AG04450 (cell line): ENCODE measurements at places on chromosomes 11 and 22. TPM values are rescaled to one million over a fixed set of nuclear protein-coding genes. Genes with fewer than 3 reads are reported as not detected.

GRCh38 chr11:499201-500076 lies 7.6 kb downstream of the RNH1 start:
- DNase-seq, result no peak

DNA sequence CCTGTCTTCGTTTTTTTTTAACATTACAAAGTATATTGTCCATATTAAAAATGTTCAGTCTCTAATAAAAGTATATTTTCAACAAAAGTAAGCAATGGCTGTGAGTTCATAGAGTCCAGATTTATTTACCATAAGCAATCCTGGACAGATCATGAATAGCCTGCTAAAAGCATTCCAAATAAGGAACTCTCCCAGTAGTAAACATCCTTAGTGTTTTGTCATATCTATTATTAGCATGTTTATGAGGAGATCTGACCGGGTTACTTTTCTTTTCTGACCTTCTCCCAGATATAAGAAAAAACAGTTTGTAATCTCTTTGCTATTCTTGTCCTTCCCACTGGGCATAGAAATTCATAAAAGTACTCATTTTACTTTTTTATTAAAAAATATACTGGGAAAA lies 403.9 kb upstream of the ANO3 start:
- peak; percentile 3 for DNase-seq

GRCh38 chr11:36703055-36703404 lies 105.0 kb upstream of the RAG2 start:
- no peak for DNase-seq

DNA sequence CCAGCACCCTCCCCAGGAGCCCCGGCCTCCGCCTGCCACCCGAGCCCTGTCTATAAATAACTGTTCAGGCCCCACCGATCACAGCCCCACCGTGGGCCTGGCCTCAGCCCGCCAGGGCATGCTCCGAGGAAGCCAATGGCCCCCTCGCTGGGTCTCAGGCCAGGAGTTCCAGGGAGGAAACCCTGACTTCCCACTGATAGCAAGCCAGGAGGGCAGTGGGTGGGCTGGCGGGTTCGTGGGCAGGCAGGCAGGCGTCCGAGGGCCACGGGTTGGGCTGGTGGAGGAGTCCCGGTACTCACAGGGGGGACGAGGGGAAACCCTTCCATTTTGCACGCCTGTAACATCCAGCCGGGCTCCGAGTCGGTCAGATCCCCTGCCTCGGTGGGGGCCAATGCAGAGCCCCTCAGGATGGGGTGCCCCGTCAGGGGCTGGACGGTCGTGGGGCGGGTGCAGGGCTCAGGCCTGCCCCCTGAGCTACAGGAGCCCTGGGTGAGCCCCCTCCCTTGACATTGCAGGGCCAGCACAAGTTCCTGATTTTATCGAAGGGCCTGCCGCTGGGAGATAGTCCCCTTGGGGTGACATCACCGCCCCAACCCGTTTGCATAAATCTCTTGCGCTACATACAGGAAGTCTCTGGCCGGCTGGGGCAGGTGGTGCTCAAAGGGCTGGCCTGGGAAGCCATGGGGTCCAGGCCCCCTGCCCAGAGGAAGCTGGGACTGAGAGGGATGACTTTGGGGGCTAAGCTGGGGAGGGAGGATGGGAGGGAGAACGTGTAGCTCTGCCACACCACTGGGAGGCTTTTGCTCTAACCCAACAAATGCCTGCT lies at the start of gene SPI1:
TSS of gene SPI1 (minus strand) at position 538 of the 826 bp plus-strand sequence. CDS start at position 344, 194 bp downstream.
- no peak for DNase-seq

The LUZP2 gene
- 1.6 and 1.8 TPM in 2 replicates for polyA plus RNA-seq

The HPS5 gene
- polyA plus RNA-seq, result 12.5 and 14.9 TPM in 2 replicates

The KRTAP5-11 gene
- polyA plus RNA-seq, result not detected in 2 replicates

DNA sequence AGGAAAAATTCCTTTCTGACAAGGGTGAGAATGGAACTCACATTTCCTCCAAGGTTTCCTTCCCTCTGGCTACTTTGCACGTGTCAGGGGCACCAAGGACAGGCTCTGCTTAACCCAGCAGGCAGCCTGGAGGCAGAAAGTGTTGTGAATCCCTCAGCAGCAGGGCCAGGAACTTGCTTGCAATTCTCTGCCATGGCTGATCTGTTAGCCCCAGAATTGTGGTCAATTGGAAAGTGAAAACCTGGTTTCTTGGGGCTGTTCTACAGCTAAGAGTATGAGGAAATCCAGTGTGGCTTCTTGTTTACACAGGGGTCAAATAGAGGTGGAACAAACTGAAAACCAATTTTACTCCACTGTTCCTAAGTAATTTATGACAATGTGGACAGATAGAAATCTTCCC lies 38.3 kb upstream of the CEP295 start:
- no peak for DNase-seq

GRCh38 chr11:117175104-117175503 lies 3.4 kb upstream of the SIDT2 start:
- no peak for DNase-seq

The OR5D16 gene
- polyA plus RNA-seq, result not detected in 2 replicates

The NCAM1 gene
- polyA plus RNA-seq, result not detected in 2 replicates

DNA sequence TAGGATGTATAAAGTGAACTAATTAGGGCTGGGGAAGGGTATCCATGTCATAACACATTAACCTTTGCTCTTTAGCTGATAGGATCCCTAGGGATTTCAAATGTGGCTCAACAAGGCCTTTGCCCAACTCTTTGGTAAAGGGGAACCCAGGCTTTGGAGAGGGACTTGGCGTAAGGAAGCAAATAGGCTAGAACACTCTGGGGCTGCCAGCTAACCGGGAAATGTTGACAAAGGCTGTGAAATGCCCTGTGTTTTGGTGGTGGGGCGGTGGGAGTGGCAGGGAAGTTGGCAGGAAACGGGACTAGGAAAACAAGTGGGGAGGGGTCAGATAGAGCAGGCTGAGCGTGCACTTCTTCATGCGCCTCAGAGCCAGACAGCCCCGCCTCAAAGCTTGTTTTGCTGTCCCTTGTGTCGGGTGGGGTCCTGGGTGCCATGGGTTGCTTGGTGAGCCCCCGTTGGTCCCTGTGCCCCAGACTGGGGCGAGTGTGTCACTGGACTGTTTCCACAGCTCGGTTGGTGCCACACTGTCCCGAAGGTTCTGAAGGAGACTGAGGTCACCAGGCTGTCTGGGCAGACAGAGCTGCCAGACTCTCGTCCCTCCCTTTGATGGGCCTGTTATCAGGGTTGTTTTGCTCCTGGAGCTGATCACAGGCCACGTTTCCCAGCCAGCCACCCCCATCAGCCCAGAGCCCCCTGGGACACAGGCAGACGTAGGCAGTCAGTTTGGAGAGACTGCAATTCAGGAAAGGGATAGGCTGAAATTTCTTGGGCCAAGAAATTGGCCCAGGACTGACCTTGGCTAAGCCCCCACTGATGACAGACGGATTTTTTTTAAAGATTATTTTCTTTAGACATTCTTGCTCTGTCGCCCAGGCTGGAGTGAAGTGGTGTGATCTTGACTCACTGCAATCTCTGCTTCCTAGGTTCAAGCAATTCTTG lies 19.6 kb downstream of the KCTD21 start:
- DNase-seq, result peak; percentile 43

- no peak for DNase-seq
Measured at GRCh38 chr11:134004496-134005172, 47.9 kb upstream of the IGSF9B start.

DNA sequence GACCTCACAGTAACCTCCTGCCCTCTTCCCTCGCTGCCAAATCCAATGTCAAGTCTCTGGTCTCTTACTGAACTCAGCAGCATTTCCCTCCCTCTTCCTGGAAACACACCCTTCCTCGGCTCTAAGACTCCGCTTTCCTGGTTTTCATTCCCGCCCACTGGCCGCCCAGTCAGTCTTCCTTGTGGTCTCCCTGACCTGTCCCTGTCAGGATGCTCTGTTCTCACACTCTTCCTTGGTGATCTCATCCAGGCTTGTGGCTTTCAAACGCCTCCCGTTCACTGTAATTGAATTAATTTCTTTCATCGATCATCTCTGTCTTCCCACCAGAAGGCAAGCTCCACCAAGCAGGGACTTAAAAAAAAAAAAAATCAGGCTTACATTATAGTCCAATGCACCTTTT lies 33.5 kb downstream of the MYO18B start:
- DNase-seq, result no peak

- no peak for DNase-seq
Measured at GRCh38 chr22:45425101-45425500, 11.6 kb downstream of the RIBC2 start.

The CPT1B gene
- 0.99 and 1.2 TPM in 2 replicates for polyA plus RNA-seq

The MRPL17 gene
- polyA plus RNA-seq, result 63.3 and 69.1 TPM in 2 replicates

- DNase-seq, result no peak
Measured at GRCh38 chr11:102111787-102112508, 1.7 kb downstream of the YAP1 start.

The TMEM135 gene
- polyA plus RNA-seq, result 9.5 and 12.6 TPM in 2 replicates

DNA sequence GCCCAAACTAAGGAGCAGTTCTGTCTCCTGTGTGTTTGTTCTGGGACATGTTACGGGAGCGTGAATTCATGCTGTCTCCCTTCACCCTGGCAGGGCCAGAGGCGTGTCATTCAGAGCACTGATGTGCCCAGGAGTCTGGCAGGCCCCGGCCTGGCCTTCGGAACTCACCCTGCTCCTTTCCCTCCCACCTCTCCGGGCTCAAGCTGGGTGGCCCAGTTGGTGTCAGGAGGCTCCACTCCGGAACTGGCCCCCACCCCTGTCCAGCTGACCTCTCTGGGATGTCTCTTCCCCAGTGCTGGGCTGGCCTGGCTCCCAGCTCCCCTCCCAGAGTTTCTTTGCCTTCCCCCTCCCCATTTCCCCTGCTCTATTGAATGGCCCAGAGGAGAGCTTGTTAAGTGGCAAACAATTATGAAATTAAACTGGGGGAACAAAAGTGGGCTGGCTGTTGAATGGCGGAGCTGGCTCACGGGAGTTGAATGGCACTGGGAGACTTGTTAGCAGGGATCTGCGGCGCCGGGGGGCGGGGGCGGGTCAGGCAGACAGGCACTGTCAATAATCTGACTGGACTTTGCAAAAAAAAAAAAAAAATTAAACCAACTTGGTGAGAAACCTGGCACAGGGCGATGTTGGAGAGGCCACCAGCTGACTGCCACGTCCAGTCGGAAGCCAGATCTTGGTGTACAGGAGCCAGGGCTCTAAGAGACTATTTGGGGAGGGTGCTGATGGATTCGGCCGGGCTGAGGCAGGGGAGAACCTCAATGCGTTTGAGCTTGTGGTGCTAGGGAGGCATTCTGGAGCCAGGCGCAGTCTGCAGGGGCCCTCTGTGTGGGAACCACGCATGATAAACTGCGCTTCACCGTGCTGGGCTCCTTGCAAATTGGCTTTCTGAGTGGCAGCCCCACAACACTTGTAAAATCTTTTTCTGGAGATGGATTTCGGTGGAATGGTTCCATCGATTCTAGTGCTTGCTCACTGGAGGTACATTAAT lies 1.3 kb downstream of the MPPED1 start:
- no peak for DNase-seq

- no peak for DNase-seq
Measured at GRCh38 chr11:67999704-68000103, 4.2 kb downstream of the UNC93B1 start.

The APOL1 gene
- 3.8 and 4.8 TPM in 2 replicates for polyA plus RNA-seq

- DNase-seq, result no peak
Measured at GRCh38 chr11:120929664-120930154, 94.2 kb upstream of the TBCEL start.

The APOBEC3B gene
- polyA plus RNA-seq, result 12.5 TPM in 2 replicates

DNA sequence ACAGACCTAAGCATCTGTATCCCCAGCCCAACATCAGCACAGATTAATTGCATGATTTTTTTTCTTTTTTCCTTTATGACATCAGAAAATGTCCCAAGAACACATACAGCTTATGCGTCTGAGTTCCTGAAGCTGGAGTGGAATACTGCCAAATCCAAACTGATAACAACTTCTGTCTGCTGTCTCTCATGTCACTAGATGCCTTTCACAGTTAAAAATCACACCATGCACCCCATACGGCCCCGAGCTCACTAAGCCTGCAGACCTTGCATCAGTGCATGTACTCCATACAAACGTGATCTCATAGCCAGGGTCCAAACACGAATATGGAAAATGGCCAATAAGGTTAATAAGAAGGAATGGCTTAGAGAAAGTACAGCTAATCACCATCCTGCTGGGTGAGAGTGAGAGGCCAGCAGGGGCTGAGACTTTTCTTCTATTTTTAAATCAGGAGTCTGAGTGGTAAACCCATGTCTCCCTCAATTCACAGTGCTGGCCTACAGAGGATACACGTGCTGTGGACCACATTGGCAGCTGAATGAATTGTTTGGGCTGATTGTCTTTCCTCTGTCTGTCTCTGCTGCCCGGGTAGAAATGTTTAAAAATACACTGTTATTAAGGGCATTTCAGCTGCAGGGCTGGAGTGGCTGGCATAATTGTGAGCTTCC lies 350.6 kb upstream of the RAG2 start:
- DNase-seq, result no peak

The KRTAP5-2 gene
- not detected in 2 replicates for polyA plus RNA-seq

GRCh38 chr11:103266167-103266831 lies 157.1 kb downstream of the DYNC2H1 start:
- DNase-seq, result no peak

The IFITM10 gene
- 0.04 TPM in 1 of 2 replicates, not detected in the other for polyA plus RNA-seq

GRCh38 chr22:32205974-32206773 lies 1.3 kb upstream of the RFPL2 start:
- DNase-seq, result no peak

GRCh38 chr11:73228268-73229134 lies 10.4 kb downstream of the P2RY2 start:
- DNase-seq, result no peak

GRCh38 chr11:105960252-105961245 lies 61.5 kb downstream of the MSANTD4 start:
- no peak for DNase-seq

DNA sequence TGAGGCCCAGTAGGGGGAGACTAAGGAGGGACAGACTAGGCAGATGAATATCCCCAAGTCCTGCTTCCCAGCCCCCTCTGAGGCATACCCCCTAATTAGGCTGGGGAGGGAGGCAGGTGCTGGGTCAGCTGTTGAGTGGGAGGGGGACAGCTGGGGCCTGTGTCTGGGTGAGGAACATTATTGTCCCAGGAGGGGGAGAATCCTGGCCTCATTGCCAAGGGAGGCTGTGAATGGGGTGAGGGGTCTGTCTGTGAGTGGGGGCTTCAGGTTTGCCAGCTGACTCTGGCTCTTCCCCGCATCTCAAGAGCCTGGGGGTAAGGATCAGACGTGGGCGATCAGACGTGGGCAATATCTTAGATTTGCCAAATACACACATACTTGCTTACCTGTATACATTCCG lies 2.1 kb downstream of the INPPL1 start:
- DNase-seq, result no peak

- no peak for DNase-seq
Measured at GRCh38 chr22:39546889-39547586, 14.5 kb upstream of the RPS19BP1 start.

- no peak for DNase-seq
Measured at GRCh38 chr11:130614591-130614990, 166.1 kb downstream of the ADAMTS15 start.

DNA sequence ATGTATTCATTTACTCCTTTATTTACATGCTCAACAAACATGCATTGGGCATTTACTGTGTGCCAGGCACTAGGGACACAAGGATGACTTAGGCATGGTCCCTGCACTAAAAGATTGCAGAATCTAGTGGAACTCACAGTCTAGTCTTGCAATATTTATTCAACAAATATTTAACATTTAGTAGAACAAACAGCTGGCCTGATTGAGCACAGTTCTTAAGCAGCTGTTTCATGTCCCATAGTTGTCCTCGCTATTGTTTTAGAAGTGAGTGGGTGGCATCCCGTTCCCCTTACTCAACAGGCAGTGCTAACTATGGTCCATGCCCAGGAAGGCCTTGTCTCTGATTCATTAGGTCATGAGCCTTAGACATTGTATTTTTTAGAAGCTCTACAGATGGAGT lies 459.9 kb upstream of the CADM1 start:
- DNase-seq, result peak; percentile 16

The CCDC157 gene
- 1.6 and 1.8 TPM in 2 replicates for polyA plus RNA-seq
